Central memory CD4-positive, alpha-beta T cell (primary cell): ENCODE measurements at places on chromosomes 1 and 21.

GRCh38 chr21:19992540-19992939 lies 1005.7 kb upstream of the NCAM2 start:
- no peak for DNase-seq

DNA sequence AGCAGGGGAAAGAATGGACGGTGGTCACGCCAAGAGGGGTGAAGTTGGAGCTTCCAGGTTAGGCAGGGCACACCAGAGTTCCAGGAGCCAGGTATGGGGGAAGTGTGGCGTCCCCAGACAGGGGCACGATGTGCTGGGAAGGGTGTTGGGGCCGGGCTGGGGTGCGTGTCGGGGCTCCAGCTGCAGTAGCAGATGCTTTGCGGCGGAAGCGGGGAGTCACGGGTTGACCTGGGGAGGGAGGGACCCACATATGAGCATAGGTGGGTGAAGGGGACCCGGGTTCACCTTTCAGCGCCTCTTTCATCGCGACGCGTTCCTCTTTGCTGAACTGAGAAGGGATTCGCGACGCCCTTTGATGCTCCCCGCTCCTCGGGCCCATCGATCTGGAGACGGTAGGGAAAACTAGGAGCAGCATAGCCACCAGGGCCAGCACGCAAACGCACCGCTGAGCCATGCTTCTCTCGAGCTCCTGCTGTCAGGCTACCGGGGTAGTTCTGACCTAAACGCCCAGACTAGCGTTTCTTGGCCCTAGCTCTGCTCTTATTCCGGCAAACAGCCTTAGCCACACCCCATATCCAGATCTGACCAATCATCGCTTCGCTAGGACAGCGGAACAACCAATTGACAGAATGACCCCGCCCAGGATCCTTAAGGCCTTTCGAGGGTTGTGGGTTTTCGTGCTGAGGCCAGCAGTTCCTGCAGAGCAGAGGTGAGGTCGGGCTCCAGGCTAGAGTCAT lies at the start of gene PM20D1:
TSS of gene PM20D1 (minus strand) at position 514 of the 737 bp plus-strand sequence. CDS start at position 454, 60 bp downstream.
- peak; percentile 88 for DNase-seq

- DNase-seq = no peak
Measured at GRCh38 chr1:173347282-173347818, 129.8 kb upstream of the PRDX6 start.

DNA sequence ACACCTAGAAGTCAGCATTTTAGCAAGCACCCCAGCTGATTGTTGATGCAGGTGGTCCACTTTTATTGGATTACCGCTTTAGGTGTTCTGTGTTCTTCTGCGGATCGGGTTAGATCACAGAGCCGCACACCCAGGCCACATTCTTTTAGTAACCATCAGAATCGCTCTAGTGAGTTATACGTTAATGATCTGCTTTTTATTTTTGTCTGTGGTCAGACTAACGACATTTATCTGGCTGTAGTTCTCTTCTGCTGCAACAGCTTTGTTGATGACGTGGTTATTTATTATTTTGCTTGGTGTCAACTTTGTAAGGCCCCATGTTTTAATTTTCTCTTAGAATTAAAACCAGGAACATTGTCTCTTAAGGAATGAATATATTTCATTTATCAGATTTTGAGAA lies 18.2 kb downstream of the SCCPDH start:
- DNase-seq = no peak

- no peak for DNase-seq
Measured at GRCh38 chr1:61084491-61085031, 2.2 kb downstream of the NFIA start.

GRCh38 chr1:27428316-27429028 lies 36.0 kb downstream of the GPR3 start:
- DNase-seq = no peak

DNA sequence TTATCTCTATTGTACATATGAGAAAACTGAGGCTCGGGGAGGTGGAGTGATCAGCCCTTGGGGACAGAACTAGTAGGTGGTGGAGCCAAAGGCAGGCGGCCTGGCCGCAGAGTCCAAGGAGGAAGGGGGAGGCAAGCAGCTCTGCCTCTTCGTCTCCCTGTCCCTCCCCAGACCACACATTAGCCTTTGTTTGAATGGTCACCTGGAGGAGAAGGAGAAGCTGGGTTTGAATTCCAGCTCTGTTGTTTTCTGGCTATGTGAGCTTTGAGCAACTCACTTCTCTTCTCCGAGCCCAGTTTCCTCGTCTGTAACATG lies 21.4 kb upstream of the LAPTM5 start:
- DNase-seq = no peak

DNA sequence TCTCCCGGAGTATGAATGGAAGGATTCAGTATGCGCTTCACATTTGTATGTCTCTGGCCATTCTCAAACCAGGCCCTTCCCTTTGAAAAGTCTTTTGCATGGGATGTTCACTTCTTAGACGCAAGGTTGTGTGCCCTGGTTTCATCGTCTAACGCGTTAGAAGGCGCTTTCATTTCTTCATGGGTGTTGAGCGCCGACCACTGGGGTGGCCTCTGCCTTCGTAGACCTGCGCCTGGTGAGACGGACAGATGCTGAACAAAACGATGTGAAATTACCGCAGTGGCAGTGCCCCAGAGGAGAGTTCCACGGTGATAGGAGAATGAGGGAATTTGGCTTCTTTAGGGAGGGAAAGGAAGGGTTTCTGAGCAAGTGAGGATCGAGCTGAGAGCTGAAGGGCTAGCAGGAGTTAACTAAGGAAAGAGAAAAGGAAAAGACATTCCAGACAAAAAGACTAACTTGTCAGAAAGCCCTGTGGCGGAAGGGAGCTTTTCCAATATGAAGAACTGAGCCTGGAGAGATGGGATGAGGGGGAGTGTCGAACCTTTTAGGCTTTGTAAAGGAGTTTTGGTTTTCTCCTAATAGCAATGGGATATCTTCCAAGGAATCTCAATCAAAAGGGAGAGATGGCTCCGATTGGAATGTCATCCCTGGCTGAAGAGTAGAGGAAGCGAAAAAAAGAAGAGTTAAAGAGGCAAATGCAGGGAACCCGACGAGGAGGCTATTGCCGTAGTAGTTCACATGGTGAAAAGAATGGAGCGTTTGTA lies 951 bp downstream of the GGPS1 start:
- peak; percentile 54 for DNase-seq

- no peak for DNase-seq
Measured at GRCh38 chr1:34779962-34780361, 1.1 kb upstream of the GJB3 start.

- DNase-seq = no peak
Measured at GRCh38 chr1:205951746-205952145, 8.5 kb upstream of the SLC26A9 start.

DNA sequence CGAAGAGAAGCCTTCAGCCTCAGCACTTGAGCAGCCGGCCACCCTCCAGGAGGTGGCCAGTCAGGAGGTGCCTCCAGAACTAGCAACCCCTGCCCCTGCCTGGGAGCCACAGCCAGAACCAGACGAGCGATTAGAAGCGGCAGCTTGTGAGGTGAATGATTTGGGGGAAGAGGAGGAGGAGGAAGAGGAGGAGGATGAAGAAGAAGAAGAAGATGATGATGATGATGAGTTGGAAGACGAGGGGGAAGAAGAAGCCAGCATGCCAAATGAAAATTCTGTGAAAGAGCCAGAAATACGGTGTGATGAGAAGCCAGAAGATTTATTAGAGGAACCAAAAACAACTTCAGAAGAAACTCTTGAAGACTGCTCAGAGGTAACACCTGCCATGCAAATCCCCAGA lies 78.4 kb downstream of the PRDM2 start:
- no peak for DNase-seq

GRCh38 chr21:38036016-38036415 lies 119.8 kb upstream of the KCNJ6 start:
- no peak for DNase-seq

DNA sequence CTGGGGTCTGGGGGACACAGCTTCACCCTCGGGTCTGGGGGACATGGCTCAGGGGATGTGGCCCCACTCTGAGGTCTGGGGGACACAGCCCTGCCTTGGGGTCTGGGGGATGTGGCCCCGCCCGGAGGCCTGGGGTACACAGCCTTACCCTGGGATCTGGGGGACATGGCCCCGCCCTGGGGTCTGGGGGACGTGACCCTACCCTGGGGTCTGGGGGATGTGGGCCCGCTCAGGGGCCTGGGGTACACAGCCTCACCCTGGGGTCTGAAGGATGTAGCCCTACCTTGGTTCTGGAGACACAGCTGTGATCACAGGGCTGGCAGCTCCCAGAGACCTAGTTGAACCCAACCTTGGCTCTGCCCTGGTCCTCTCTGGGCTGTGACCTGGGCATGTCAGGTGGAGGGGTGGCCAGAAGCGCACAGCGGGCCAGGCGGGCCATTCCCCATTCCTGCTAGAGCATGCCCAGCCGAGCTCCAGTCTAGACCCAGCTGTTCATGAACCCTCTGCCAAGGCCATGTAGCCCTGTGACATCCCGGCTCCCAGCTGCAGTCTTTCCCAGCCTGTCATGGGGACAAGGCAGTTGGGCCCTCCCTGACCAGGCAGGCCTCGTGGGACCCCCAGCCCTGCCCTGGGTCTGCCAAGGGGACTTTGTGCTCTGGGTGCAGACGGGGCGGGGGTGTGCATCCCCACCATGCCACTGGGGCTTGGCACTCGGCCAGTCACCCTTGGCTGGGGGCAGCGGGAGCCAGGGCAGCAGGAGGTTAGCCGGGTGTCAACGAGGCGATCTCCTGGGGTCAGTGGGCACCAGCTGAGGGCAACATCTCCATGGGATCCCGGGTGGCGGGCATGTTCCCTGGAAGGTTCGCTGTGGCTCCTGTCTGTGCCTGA lies 43.9 kb downstream of the WNT9A start:
- DNase-seq = no peak

GRCh38 chr1:182359645-182360044 lies 31.9 kb downstream of the GLUL start:
- no peak for DNase-seq

DNA sequence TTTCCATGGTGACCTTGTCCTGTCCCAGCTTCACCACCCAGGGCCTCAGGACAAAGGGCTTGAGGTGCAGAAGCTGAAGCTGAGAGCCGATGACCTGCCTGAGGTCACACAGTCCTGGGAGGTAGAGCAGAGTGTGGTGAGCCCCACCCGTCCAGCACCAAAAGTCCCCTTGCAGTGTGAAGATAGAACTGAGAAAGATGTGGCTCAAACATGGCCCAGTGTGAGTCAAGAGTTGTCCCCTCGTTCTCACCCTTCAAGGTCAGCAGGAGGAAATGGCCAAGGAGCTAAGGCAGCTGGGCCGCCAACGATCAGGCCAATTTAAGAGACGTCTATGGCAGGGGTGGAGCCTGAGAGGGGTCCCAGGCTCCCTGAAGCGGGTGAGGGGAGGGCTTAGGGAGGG lies 157.5 kb upstream of the KLHDC7A start:
- no peak for DNase-seq

GRCh38 chr1:156926175-156926574 lies 5.7 kb downstream of the LRRC71 start:
- no peak for DNase-seq
